T-cell (primary cell): ENCODE measurements at places on chromosomes 4 and X.

DNA sequence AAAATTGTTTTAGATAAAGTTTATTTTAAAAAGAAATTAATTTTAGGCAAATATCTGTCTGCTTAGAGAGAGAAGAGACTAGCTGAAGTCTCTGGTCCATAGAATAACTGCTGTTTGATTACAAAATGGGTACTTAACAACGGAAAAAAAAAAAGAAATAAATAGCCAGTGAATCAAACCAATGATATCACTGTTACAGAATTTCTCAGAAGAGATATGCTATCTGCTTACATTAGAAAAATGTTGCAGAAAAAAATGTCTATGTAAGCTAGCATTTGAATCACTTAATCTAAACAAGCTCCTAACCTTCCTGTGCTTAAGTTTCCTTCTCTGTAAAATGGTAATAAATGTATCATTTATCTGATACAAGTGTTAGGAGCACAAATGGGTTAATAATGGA is 189.9 kb downstream of the IL15 start:
- DNase-seq, result no peak

DNA sequence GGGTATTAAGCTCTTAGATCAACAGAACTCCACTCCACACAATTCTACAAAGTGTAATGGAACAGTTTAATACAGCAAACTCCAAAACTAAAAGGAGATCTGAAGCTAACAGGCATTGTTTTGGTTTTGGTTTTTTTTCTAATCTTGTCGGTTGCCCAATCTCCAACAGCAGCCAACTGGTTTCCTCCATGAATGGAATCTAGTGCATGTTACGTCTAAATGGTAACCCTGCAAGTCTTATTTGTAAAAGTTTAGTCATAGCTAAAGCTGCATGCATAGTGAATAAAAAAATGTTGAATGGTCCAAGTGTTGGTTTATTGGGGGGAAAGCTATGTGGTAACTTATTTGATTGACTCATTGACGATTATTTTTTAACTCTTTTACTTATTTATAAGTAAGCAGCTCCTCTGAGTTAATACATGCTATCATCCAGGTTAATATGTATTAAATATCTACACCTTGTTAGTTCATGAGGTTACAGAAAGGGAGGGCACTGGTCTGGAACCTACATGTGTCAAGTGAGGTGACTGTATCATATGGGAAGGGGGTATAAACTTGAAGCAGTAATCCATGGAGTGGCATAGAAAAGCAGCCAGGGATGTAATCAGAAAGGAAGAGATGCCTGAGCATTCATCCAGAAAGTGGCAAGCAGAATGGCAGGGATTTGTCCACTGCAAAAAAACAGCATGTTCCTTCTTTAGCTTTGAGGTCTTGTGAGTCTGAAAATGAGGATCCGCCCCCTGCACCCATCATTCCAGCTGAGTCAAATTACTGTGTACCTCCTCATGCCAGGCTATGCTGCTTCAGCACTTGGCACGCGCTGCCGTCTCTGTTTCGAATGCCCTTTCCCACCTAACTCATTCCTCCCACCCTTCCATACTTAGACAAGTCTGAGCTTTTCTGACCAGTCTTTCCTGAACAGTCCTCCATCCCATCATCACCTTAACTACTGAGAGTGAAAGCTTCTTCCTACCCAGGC is 81.7 kb downstream of the PDGFC start:
- DNase-seq, result no peak

DNA sequence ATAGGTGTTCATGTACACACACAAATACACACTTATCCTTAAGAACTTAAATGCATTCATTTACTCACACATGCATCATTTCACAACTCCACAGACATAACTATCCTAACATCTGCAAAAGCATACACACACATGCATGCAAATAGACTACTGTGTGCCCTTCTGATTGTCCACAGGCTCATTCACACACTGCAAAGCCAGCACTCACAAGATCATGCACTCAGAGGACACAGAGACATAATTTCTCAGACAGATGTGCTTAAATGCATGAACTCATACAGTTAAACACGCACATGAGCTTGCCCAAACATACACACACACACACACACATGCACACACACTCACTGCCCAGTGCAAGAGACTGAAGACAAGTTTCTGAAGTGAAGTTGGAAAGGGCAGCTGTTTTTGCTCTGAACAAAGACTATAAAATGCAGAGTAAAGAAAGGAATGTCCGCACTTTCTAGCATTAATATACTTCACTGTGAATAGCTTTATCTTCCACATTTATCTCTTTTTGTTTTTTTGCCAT is 1018.0 kb upstream of the HS3ST1 start:
- DNase-seq, result no peak

- no peak for DNase-seq
These were observed 32.9 kb downstream of the NIPAL1 start for GRCh38 chr4:48049483-48049882.

- DNase-seq, result no peak
These were observed 17.8 kb upstream of the LRCH2 start for GRCh38 chrX:115251458-115252233.

GRCh38 chr4:67014592-67014991 is 530.7 kb downstream of the CENPC start:
- DNase-seq, result no peak

DNA sequence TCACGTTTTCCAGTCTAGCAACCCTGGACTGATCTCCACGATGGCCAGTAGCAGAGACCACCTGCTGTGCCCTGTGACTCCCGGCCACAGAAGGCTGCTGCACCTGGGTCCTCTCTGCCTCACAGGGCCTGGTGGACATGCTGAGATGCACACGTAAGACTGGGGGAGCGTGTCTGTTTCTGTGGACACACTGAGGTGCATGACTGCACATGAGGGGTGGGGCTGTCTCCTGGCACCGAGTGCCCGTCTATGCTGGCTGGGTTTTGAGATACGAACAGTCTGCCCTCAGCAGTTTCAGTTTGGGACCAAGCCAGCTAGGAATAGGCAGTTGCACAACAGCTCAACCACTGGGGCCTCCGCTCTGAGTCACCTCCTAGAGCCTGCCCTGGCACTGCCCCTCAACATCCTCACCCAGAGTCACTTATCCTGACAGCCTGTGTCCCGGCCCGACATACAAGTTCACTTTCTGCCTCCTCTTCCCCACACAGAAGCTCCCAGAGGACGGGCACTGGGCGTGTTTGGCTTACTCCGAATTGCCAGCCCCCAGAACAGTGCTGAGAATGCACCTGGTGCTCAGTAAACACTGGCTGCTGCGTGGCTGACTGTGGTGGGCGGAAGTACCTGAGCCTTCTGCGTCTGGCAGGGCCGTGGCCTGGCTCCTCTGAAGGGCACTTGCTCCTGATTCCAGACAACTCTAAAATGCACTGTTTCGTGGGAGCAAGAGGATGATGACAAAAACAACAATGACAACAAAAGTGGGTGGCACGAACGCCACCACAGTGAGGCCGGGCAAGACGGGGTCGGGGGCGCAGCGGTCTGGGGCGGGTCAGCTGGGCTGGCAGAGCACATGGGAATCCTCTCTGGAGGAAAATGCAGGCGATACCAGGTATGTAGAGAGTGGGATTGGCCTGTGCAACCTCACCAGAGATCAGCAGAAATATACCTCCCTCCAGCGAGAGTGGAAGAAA is 30.9 kb downstream of the RNF212 start:
- no peak for DNase-seq

GRCh38 chr4:153905231-153905630 is 116.3 kb upstream of the SFRP2 start:
- DNase-seq, result no peak

DNA sequence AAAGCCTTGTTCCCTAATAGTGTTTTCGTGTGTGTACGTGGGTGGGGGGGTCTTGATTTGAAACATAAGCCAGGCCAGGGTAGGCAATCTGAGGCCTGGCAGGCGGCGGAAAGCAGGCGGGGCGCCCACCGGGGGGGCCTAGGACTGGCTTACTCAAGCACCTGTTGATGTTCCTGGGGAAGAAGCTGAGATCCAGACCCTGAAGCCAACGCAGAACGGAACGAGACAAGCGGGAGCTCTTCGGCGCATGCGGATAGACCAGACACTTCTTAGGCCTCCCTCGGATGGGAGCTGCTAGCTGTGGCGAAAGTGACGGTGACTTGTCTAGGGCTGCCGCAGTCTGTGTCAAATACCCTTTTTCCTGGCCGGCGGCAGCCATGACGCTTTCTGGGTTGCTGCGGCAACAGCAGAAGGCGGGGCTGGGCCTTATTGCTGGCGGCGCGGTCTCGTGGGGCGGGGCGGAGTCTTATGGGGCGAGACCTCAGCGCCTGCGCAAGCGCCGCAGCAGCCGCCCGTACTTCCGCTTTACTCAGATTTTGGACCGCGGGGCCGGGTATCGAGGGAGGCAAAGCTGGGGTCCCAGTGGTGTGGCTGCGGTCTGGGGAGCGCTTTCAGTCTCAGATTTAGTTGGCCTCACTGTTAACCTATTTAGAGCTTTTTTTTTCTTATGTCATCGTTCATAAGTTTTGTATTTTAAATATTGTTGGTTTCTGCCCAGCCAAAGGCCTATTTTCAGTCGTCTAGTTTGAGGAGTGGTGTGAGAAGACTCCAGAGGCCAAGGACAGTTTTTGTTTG is at the start of gene SPATA4:
Gene SPATA4 (minus strand): TSS at position 402 of the 795 bp plus-strand sequence. CDS start 23 bp downstream, at position 379.
- peak; percentile 90 for DNase-seq

GRCh38 chr4:112765317-112765974 is 128.5 kb downstream of the LARP7 start:
- no peak for DNase-seq

GRCh38 chr4:121693450-121693849 is 3.3 kb downstream of the ANXA5 start:
- no peak for DNase-seq

DNA sequence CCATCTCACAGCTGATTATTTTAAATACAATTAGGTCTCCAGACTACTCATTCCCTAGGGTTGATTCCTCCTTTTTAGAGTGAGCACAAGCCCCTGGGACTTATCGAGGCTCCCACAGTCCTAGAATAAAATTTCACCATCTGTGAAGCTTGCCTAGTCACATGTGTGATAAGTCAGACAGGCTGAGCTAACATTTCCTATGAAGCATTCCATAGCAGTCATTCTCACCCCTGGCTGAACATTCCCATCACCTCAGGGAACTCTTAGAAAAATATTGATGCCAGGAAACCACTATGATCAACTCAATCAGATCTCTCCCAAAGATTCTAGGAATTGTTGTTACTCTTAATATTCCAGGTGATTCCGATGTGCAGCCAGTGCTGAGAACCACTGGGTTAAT is 37.7 kb downstream of the ARHGEF9 start:
- DNase-seq, result no peak

GRCh38 chrX:69564665-69565064 is 51.2 kb upstream of the EDA start:
- no peak for DNase-seq

GRCh38 chr4:186782302-186782701 is 58.6 kb upstream of the FAT1 start:
- DNase-seq, result no peak

- peak; percentile 45 for DNase-seq
These were observed 21.9 kb downstream of the BMP3 start for GRCh38 chr4:81052119-81053068.

- no peak for DNase-seq
These were observed 36.9 kb downstream of the SULT1E1 start for GRCh38 chr4:69823048-69823447.

- no peak for DNase-seq
These were observed 96.5 kb downstream of the SYTL5 start for GRCh38 chrX:38102875-38103274.
